ENCODE measurements at places on chromosomes 13 and 19.
A peak's percentile ranks its signal among the peaks of the same experiment; 100 is the strongest.

- DNase-seq = no peak
Observed at GRCh38 chr19:53432088-53432661, 391 bp downstream of the ZNF761 start.

GRCh38 chr19:53907690-53908089, 1.4 kb upstream of the CACNG7 start:
- DNase-seq = no peak

GRCh38 chr19:10335352-10335985, 2.1 kb upstream of the RAVER1 start:
- no peak for DNase-seq

GRCh38 chr19:35211545-35212230, 16.9 kb downstream of the FAM187B start:
- DNase-seq = peak; percentile 95

- DNase-seq = no peak
Observed at GRCh38 chr13:103100830-103101229, 34.6 kb upstream of the SLC10A2 start.

GRCh38 chr19:18251587-18252369, 22.5 kb downstream of the IQCN start:
- DNase-seq = peak; percentile 83

GRCh38 chr19:10238172-10238783, 7.1 kb upstream of the S1PR2 start:
- DNase-seq = no peak

DNA sequence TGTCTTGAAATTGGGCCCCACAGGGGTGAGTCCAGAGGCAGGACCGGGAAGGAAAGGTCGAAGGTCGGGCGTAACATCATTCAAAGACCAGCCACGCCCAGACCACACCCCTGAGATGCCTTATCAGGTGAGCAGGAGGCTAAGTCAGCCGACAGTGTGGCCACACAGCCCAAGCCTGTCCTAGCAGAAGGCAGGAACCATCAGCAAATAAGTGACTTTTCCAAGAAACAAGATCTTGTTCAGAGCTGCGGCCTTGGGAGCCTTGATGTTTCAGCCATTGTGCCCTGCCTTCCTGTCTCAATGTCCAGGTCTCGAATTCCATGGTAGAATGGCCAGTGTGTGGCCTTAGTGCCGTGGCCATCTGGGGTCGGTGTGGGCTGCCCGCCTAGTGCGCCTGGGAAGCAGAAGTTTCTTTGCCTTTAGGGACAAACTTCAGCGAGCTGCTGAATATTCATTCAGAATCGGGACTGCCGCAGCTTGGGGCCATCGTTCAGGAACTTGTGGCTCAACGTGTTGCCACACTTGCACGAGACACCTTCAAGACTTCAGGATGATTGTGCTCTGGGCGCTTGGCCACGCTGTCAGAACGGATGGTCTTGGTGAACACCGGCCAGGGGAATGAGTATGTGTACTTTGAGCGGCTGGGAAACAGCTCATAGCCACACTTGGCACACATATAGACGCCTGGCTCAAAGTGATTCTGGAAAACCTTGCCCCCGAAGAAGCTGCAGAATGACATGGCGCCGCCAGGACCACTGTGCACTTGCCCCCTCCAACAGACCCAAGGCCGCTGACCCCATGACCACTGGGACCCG, 6.1 kb upstream of the IFNL4 start:
- DNase-seq = no peak

- no peak for DNase-seq
Observed at GRCh38 chr13:38952827-38953226, 37.8 kb downstream of the STOML3 start.

- no peak for DNase-seq
Observed at GRCh38 chr13:33483471-33483870, 197.9 kb upstream of the STARD13 start.
